ENCODE measurements at places on chromosomes 13 and 19.

- DNase-seq, result no peak
Observed at GRCh38 chr19:4660181-4660791, 9.9 kb downstream of the MYDGF start.

DNA sequence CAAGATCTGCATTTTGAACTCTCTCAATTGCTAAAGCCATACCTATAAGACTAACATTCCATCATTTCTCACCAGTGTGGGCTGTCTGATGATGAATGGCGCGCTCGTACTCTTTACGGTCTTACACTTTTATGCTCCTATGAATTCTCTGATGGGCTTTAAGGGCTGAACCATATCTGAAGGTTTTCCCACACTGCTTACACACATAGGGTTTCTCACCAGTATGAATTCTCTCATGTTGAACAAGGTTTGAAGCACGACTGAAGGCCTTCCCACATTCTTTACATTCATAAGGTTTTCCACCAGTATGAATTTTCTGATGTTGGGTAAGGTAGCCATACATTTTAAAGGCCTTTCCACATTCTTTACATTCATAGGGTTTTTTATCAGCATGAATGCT lies 18.8 kb upstream of the ZNF607 start:
- DNase-seq, result no peak

DNA sequence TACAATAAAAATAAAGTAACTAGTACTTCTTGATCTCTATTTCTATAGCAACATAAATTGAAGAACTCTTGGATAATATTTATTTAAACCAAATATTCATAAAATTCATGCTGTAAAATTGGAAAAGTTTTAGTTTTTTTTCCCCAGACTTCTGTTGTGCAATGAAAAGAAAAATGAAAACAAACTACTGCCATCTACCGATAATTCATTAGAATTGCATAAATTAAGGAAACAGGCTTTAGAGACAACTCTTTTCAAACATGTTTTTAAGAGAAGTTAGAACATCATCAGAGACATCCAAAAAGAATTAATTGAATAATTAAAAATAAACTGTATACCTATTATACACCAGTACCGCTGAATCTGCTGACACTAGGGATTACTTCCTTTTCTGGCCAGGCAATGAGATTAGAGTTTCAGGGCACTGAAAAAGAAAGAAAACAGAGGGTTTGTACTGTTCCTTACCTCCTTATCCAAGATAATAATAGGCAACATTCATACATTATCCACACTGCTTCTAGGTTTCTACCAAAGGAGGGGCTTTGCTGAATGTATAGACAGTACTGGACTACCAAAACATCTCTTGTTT lies 4.9 kb downstream of the CCDC122 start:
- DNase-seq, result peak; percentile 50

- no peak for DNase-seq
Observed at GRCh38 chr19:27751044-27751391, 1461.9 kb downstream of the UQCRFS1 start.

GRCh38 chr19:10717054-10717355 lies 874 bp upstream of the DNM2 start:
- DNase-seq, result no peak
